ENCODE measurements at places on chromosomes 1 and 21. TPM values are rescaled to one million over a fixed set of nuclear protein-coding genes. Genes with fewer than 3 reads are reported as not detected.

AQP10 gene
- not detected for total RNA-seq

IGSF3 gene
- 5.8 TPM for total RNA-seq

MAP1LC3C gene
- not detected for total RNA-seq

TINAGL1 gene
- total RNA-seq = 14.9 TPM

DNA sequence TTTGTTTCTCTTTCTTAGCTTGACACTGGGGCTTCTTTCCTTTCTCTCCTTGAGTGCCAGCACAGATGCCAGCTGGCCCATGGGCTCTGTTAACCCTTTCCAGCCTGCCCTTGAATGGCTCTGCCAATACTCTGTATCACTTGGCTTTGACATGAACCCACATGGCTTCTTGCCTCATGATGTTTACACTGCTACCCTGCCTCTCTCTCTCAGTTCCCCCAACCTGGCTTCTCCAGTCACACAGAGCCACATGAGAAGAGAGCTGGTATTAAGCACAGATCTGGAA, 262.4 kb downstream of the OMA1 start:
- no peak overlapping the region for H3K4me3 ChIP-seq
- H3K4me1 ChIP-seq = no peaks in the 10 kb centered on the region

GRCh38 chr1:29967261-29967660, 730.9 kb downstream of the PTPRU start:
- no peak overlapping the region for H3K27ac ChIP-seq
- no peak for DNase-seq
- H3K4me3 ChIP-seq = no peak overlapping the region

OVAAL gene
- not detected for total RNA-seq

DNA sequence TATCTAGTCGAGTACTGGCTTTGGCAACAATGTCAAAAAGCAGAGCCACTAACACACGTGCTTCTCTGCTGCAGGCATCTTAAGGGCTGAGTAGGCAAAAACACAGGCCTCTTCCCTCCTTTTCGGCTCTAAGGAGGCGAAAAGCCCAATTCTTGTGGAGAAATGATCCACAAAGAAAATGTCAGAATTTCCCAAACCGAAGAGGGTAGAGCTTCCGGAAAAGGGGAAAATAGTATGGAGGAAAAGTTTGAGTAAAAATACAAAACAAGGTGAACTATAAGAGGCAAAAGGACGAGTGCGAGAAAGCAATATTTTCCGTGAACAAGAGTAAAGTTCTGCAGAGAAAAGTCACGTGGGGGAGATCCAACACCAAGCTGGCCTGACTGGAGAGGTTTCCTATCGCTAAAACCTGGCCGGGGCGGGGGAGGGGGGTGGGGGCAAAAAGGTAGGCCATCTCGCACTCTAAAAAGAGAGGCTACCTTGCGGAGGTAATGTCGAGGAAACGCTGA, 551 bp downstream of the ZRANB2 start:
- H3K27ac ChIP-seq = peak overlapping the region; percentile 93
- peaks cover 18% of the 10 kb centered on the region for H3K4me1 ChIP-seq
- DNase-seq = no peak
- H3K4me3 ChIP-seq = peak overlapping the region; percentile 61
- H3K36me3 ChIP-seq = peaks cover 40% of the 10 kb centered on the region
- H3K27me3 ChIP-seq = no peaks in the 10 kb centered on the region

MEX3A gene
- 0.13 TPM for total RNA-seq

- no peaks in the 10 kb centered on the region for H3K4me1 ChIP-seq
- DNase-seq = no peak
- peaks cover 80% of the 10 kb centered on the region for H3K36me3 ChIP-seq
- no peak overlapping the region for H3K27ac ChIP-seq
Observed at GRCh38 chr1:55118651-55119329, 79.4 kb downstream of the PCSK9 start.

GRHL3 gene
- not detected for total RNA-seq

DNA sequence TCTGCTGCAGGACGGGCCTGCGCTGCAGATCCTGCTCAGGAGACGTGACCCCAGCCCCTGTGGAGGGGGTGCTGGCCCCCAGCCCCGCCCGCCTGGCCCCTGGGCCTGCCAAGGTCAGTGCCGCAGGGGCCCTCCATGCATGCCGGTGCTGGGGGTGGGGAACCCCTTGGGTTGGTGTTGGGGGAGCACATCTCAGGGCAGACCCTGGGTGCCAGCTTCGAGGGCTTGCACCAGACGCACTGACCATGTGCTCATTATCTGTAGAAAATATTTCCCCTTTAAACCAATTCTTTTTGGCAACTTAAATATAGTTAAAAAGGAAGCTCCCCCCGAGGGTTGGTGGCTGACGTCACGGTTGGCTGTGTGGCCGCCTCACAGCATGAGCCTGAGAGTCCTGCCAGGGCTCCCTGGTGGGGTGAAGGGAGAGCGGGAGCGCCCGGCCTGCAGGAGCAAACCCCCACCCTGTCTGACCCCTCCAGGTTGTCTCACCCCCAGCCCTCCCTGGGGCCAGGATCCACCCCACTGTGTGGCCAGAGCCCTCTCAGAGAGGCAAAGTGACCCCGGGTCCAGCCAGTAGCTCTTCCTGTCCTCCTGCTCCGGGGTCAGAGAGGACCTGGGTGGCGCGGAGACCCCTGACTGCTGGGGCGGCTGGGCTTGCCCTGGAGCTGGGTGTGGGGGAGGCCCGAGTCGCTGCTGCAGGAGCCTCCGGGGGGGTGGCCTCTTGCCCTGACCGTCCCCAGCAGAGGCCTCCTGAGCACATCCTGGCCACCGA, 5.3 kb upstream of the PFKL start:
- no peak overlapping the region for H3K27ac ChIP-seq
- DNase-seq = no peak
- H3K4me1 ChIP-seq = peaks cover 12% of the 10 kb centered on the region
- H3K36me3 ChIP-seq = no peaks in the 10 kb centered on the region
- no peaks in the 10 kb centered on the region for H3K27me3 ChIP-seq
- H3K4me3 ChIP-seq = no peak overlapping the region

DNA sequence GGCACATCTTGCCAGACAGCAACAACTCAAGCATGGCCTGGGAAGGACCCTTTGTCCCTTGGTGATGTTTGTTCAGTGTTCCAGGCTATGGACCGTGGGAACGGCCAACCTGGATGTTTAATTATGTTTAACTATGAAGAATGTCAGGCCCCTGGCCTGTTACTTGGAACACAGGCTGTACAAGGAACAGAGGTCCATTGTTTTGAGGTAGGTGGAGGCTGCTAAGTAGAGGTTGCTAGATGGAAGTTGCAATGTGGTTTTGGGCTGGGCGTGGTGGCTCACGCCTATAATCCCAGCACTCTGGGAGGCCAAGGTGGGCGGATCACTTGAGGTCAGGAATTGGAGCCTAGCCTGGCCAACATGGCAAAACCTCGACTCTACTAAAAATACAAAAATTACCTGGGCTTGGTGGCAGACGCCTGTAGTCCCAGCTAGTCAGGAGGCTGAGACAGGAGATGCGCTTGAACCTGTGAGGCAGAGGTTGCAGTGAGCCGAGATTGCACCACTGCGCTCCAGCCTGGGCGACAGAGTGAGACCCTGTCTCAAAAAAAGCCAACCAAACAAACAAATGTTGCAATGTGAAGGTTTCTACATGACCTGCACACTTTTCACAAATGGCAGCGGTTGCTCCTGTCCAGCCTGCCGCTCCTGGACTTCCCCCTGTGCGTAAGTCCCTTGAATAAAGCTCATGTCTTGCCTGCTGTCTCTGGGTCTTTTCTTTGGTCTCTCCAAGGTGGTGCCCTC, 2.5 kb upstream of the LEFTY1 start:
- H3K36me3 ChIP-seq = no peaks in the 10 kb centered on the region
- no peaks in the 10 kb centered on the region for H3K4me1 ChIP-seq
- no peaks in the 10 kb centered on the region for H3K27me3 ChIP-seq
- no peak for DNase-seq
- no peak overlapping the region for H3K27ac ChIP-seq
- H3K4me3 ChIP-seq = no peak overlapping the region

- H3K36me3 ChIP-seq = no peaks in the 10 kb centered on the region
- peaks cover 16% of the 10 kb centered on the region for H3K4me1 ChIP-seq
- H3K27me3 ChIP-seq = peaks cover 74% of the 10 kb centered on the region
- no peak for DNase-seq
- no peak overlapping the region for H3K27ac ChIP-seq
Observed at GRCh38 chr1:200035956-200036618, 8.6 kb downstream of the NR5A2 start.

DNA sequence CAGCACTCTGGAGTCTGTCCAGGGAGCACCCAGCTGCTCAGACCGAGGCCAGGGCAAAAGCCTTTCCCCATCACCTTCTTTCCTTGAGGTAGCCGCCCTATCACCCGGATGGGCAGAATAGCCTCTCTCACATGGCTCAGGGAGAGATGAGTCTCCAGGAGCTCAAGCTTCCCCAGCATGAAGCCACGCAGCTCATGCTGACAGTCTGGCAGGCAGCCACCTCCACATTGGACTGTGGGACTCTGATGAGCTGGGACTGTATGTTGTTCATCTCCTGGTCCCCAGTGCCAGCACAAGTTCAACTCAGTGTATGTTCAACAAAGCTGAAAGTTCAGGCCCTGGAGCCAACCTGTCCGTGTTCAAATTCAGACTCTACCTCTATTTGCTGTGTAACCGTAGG, 75.2 kb upstream of the ZC3H12A start:
- H3K4me3 ChIP-seq = no peak overlapping the region
- H3K27ac ChIP-seq = no peak overlapping the region
- H3K4me1 ChIP-seq = no peaks in the 10 kb centered on the region
- no peaks in the 10 kb centered on the region for H3K36me3 ChIP-seq

- H3K27me3 ChIP-seq = no peaks in the 10 kb centered on the region
- DNase-seq = peak; percentile 60
- H3K27ac ChIP-seq = no peak overlapping the region
- H3K36me3 ChIP-seq = no peaks in the 10 kb centered on the region
Observed at GRCh38 chr1:27349784-27350662, 8.2 kb downstream of the SYTL1 start.

UBE2Q1 gene
- total RNA-seq = 55.8 TPM

DNA sequence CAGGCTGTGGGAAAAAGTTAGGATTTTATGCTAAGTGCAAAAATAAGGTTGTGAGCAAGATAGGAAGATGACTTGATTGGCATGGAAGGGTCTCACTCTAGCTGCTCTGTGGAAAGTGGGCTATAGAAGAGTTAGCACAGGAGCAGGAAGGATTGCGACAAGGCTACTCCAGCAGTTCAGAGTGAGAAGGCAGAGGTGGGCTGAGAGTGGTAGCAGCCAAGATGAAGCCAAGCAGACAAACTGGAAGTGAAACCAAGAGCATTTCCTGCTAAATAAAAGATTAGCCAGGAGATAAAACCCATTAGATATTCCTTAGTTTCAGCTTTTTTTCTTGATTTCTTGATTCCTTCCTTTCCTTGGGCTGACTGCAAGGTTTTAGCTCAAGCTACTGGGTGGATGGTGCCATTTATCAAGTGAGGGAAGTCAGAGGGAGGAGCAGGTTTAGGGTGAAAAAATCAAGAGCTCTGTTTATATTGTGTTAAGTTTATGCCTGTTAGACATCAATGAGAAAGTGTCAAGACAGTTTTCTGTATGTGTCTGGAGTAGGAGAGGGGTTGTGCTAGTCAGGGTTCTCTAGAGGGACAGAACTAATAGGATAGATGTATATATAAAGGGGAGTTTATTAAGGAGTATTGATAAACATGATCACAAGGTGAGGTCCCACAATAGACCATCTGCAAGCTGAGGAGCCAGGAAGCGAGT, 33.1 kb upstream of the ZNF644 start:
- no peaks in the 10 kb centered on the region for H3K27me3 ChIP-seq
- H3K36me3 ChIP-seq = no peaks in the 10 kb centered on the region
- H3K27ac ChIP-seq = no peak overlapping the region

GRCh38 chr1:53090227-53091147, 28.5 kb downstream of the PODN start:
- no peak for DNase-seq
- no peaks in the 10 kb centered on the region for H3K36me3 ChIP-seq
- H3K4me3 ChIP-seq = no peak overlapping the region
- no peak overlapping the region for H3K27ac ChIP-seq
- no peaks in the 10 kb centered on the region for H3K27me3 ChIP-seq
- peaks cover 14% of the 10 kb centered on the region for H3K4me1 ChIP-seq

DNA sequence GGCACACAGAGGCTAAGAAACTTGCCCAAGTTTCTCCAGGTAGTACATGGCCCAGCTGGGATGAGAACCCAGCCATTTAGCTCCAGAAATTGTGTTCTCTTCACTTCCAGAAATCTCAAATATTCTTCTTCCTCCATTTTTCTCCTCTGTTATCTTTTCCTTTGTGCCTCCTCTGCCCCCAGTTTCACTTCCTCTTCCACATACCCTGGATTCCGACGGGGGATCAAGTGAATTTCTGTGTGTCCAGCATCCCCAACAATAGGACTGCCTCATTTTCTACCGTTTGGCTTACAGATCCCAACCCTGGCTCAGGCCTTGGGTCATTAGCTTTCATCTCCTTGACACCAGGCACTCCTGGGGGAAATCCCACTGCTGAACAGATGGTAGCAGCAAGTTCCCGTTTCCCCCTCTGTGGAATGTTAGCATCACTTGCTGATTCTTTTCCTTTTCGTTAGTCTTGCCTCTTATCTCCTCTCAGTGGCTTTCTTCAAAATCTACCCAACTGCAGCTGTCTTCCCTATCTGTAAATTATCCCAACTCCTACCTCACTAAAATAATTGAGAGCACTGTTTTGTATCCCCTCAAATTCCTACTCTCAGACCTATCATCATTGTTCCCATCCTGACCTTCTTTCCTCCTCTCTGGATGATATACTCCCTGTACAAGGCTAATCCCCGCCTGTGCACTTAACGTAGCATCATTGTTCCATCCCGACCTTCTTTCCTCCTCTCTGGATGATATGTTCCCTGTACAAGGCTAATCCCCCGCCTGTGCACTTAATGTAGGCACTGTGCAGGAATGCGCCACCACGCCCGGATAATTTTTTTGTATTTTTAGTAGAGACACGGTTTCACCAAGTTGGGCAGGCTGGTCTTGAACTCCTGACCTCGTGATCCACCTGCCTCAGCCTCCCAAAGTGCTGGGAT, 36.5 kb downstream of the SCCPDH start:
- H3K4me3 ChIP-seq = no peak overlapping the region
- DNase-seq = no peak
- no peaks in the 10 kb centered on the region for H3K27me3 ChIP-seq
- H3K36me3 ChIP-seq = peaks cover 34% of the 10 kb centered on the region
- H3K27ac ChIP-seq = no peak overlapping the region
- no peaks in the 10 kb centered on the region for H3K4me1 ChIP-seq

GRCh38 chr1:200172311-200172710, 144.8 kb downstream of the NR5A2 start:
- peaks cover 22% of the 10 kb centered on the region for H3K4me1 ChIP-seq
- H3K4me3 ChIP-seq = no peak overlapping the region
- no peaks in the 10 kb centered on the region for H3K27me3 ChIP-seq
- H3K36me3 ChIP-seq = no peaks in the 10 kb centered on the region
- H3K27ac ChIP-seq = peak overlapping the region; percentile 20

LYPD8 gene
- not detected for total RNA-seq

CD1E gene
- total RNA-seq = not detected

- no peak overlapping the region for H3K27ac ChIP-seq
- H3K36me3 ChIP-seq = no peaks in the 10 kb centered on the region
- no peaks in the 10 kb centered on the region for H3K27me3 ChIP-seq
- H3K4me3 ChIP-seq = no peak overlapping the region
Observed at GRCh38 chr21:25323356-25323949, 283.8 kb downstream of the MRPL39 start.

All from SJSA1 (cell line).